Kidney glomerular epithelial cell (primary cell): ENCODE measurements at places on chromosomes 7 and 10.

- no peak for DNase-seq
These were observed 81.7 kb downstream of the ABCA13 start for GRCh38 chr7:48252995-48253394.

DNA sequence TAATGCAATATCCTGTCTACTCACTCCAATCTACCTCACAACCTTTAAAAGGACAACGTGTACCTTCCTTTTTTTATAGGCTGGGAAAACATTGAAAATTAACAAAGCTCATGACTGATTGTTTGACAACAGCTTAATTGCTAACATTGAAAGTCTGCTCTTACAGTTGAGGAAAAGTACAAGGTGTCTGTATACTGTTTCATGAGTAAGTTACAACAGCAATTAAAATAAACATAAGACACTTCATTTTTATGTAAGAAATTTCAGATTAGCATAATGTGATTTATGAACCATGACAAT, 28.6 kb upstream of the NCAPG2 start:
- no peak for DNase-seq

DNA sequence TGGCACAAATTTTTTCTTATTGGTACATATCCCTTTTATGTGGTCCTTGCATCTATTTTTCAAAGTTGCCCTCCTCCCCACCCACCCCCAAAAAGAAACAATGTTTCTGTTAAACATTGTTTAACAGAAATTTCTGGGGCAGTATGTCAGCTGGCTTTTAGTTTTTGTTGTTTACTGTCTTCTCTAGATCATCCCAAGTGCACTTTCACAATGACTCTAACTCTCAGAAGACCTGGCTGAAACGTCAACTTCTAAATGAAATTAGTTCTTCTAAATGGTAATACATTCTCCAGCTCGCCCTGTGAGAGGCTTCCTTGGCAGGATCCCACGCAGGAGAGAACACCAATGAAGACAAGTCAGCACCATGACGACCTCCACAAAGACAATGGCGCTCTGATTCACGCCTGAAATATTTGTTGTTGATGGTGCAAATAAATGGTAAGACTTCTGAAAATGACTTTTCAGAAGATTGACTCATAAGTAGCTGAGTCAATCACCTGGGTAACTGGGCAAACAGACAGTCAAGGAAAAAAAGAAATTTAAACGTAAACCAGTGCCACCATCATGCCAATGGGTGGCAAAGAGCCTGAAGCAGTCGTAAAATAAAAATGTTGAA, 293.7 kb downstream of the FZD1 start:
- DNase-seq: peak; percentile 93

- peak; percentile 28 for DNase-seq
These were observed 53.5 kb downstream of the PODXL start for GRCh38 chr7:131502810-131503508.

DNA sequence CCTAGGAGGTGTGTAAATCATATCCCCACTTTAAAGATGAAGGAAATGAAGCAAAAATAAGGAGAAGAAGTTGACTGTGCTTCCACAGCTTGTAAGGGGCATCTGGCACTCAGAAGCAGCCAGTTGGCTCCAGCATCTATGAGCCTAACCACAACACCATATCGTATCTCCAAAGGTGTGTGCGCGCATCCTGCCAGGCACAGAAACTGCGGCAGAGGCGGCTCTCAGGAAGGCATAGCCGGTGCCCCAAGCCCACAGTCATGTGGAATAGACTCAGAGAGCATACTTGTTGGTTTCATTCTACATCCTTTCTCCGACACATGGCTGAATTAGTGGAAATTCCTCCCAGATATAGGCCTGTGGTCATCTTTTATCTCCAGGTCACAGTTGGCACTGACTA, 423.9 kb downstream of the CALN1 start:
- DNase-seq: no peak

DNA sequence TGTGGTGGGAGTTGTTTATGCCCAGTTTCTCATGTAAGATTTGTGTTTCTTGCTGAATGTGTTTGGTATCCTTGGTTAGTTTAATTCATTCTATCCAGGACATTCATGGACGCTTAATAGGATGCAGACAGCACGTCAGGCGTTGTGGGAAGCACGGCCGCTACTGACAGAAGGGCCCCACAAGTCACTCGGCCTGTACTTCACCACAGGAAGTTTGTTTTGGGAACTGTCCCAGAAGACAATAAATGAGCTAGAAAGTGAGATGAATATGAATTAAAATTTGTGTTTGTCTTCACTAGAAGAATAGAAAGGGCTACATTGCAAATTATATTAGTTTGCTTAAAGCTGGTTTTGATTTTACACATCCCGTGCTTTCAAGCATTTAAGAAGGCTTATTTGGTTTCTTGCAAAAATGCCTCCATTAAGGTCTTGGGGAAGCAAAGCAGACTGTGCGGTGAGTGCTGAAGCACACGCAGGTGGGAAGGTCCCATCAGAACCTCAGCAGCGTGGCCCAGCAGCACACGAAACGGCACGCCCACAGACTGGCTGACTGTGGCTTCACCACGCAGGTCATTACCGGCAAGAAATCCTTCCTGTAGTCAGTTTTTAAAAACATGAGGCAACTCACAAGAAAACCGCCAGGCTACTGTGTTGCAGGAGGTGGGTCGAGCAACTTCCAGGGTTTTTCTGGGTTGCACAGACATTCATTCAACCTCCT, 74.1 kb downstream of the VIPR2 start:
- no peak for DNase-seq

DNA sequence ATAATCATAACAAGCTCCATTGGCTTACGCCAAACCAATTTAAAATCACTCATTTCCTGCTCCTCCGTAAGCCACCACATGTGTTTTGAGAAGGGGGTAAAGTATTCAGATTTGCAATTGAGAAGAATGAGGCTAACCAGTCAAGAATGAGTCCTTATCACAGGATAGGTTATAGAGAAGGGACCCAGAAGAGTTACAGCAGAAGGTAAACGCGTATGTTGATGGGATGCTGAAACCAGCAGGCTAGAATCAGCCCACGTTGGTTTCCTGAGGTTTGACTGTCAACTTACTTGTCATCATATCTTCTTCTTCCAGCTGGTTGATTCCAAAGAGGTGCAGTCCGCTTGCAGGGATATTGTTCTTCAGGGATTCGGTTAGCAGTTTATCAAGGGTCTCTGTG, 64.1 kb upstream of the TM9SF3 start:
- DNase-seq: no peak

DNA sequence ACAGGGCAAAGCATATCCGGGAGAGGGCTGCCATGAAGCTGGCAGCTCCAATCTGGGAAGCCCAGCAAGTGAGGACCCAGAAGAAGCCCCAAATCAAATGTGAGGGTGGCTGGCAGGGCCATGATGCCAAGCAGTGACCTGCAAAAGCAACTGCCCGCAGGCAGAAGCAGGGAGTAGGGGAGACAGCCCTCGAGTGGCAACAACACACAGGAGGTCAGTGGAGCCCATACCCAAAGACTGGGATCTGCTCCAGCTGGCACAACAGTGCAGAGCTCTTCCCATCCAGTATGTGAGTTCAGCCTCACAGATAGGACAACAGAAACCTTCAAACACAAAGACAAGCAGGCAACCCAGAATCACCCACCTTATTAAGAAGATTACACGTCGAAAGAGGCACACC, 45.0 kb downstream of the GRID1 start:
- DNase-seq: no peak

DNA sequence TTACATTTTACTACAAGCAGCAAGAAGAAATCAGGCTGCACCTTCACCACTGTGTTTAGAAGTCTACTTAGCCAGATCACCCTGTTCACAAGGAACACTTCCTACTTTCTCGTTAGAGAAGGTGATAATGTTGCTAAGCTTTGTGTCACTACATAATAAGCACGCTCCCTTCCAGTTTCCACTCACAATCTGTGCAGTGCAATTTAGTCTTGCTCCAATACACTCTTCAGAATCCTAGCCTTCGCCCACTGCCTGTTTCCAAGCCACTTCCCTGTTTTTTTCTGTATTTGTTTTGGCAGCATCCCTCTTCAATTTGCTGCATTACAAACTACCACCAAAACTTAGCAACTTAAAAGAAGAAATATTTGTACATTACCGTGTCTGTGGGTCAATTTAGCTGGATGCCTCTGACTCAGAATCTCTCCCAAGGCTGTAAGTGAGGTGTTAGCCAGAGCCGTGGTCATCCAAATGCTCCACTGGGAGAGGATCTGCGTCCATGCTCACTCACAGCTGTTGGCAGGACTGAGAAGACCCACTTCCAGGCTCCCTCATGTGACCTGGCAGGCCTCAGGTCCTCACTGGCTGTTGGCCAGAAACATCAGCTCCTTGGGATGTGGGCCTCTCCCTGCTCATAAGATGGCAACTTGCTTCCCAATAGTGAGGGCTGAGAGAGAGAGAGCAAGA, 110.4 kb downstream of the PON1 start:
- no peak for DNase-seq

DNA sequence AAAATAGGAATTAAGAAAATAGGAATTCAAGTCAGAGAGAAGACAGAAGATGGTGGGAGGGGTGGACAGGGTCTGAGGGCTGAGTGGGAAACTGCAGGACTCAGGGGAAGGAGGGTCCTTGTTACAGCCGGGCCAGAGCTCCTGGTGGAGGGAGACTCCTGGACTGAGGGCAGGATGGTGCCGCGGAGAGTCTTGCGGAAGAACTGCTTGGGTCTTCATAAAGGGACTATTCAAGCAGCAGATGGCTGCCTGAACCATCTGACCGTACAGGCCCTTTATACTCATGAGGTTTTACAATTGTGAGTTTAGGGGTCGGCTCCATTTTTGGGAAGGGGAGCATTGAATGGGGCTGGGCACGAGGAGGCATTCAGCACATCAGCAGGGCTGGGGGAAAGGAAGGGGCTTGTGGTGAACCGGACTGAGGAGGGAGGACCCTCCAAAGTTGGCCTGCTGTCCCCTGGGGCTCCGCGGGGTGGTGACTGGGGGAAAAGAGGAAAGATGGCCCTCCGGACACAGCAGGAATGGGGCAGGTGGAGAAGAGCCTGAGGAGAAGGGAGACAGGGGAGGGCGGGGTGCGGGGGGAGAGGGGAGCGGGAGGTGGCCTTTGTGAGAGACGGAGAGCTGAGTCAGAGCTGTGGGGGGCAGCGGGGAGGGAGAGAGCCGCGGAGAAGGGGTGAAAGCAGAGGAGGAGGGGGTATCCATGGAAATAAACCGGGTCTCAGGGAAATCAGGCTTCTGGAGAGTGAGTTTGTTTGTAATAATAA, 1.5 kb downstream of the FAM131B start:
- no peak for DNase-seq

DNA sequence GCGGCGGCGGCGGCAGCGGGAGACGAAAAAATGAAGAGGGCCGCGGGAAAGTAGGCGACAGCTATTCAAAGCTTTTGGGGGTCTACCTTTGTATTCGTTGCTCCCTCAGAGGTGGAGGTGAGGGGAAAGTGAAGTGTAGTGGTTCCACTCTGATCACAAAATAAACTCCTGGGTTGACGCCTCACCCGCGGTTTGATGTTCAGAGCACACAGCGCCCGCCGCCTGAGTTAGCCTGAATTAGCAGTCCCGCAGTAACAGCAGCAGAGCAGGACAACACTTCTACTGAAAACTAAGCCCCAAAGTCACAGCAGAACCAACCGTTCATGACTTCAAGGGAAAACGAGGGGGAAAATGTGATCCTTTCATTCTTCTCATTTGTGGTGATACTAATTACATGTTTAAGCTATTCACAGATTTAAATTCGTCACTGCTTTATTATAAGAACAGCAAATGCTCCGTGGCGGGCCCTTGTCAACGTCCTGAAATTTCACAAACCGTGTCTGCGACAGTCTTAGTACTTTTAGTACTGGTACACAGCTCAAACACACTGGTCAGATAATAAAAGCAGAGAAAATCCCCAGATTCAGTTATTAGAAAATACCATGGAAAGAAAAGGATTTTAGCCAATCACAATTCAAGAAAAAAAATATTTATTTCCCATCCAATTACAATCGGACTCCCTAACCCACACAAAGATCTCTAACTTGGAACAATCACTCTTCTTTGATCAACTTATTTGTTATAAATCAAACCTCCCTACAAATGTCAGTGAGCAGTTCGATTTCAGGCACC, 563 bp upstream of the JMJD1C start:
- peak; percentile 67 for DNase-seq

DNA sequence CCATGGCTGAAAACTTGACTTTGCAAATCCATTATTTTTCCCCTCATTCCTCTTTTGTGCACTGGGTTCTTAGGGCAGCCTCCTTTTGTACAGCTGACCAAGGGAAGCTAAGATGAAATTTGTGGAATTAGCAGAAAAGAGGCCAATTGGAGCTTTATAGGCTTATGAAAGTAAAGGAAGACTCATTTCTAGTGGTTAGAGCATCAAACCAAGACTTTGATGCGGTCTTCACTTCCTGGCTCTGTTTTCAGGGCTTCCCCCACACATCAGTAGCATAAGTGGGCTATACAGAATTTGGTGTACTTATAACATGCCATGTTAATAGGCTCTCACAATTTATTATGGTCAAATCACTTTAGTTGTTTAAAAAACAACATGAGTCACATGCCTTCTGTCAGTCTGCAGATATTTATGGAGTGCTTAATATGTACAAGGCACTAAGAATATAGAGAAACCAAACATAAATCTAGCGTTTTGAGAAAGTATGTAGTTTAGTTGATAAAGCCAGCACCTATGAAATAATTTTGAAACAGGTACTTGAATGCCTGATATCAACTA, 5.7 kb downstream of the AUTS2 start:
- no peak for DNase-seq
